ENCODE measurements at places on chromosomes 7 and 10.

DNA sequence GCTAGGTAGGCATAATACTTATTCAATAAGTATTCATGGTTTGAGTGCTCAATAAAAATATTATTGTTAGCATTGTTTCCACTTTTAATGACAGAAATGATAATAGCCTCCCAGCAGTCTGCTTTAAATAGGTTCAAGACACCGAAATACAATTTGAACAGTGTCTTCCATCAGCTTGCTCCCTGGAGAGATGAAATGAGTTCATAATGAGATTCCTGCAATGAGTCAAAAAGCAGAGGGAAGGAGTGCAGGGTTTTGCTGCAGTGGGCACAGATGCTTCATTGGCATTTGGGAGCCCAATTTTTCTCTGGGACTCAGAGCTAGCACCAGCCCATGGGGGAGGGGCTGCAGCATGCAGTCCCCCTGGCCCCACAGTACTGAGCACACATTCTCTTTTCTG, 32.6 kb upstream of the CHCHD3 start:
- no peak for DNase-seq

GRCh38 chr10:119669975-119670640, 18.9 kb downstream of the BAG3 start:
- no peak for DNase-seq

DNA sequence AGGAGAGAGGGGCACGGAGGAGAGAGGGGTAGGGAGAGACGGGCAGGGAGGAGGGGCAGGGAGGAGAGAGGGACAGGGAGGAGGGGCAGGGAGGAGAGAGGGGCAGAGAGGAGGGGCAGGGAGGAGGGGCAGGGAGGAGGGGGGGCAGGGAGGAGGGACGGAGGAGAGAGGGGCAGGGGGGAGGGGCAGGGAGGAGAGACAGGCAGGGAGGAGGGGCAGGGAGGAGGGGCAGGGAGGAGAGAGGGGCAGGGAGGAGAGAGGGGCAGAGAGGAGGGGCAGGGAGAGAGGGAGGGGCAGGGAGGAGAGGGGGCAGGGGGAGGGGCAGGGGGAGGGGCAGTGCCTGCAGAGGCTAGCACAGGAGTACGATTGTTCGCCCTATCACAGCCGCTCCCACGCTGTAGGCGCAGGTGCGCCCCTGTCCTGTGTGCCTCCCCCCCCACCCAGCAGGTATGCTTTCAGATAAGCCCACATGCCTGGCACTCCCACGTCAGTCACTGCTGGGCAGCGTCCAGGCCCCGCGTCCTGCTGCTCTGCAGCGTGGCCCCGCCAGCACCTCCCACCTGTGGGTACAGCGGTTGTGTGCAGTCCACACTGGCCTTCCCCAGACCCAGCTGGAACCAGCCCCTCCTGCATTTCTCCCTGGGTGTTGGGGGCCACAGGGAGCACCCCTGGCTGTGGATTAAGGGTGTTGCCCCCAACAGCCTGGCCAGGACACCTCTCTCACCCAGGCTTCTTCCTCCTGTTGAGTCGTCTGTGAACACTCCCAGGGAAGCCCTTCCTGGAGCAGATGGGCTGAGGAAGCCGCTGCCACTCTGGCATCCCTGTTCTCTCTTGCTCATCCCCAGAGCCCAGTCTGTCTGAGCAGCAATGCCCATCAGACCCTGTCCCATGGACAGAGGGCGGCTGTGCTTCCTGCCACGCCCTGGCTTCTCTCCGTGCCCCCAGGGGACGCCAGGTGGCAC, 10.8 kb downstream of the NKX6-2 start:
- peak; percentile 87 for DNase-seq

- no peak for DNase-seq
Measured at GRCh38 chr7:113128031-113128430, 9.7 kb upstream of the SMIM30 start.

DNA sequence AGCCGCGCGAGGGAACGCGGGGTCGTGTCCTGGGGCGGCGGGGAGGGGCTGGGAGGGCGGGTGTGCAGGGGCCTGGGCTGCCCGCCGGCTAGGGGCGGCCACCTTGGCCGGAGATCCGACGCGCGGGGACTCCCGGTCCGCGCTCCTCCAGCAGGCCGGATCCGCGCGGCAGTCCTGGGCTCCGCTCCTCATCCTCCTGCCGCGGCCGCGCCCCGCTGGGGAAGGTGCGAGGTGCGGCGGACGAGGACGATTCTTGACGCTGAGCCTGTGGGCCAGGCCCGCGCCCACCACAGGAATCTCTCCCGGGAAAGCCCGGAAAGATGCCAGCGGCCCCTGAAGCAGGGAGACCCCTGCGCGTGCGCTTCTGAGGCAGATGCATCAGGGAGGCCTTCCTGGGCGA, 6.6 kb upstream of the OGDHL start:
- no peak for DNase-seq

- DNase-seq, result no peak
Measured at GRCh38 chr7:76246804-76247389, 45.2 kb downstream of the SRRM3 start.

- no peak for DNase-seq
Measured at GRCh38 chr7:108270385-108271015, 140.3 kb upstream of the LAMB4 start.

DNA sequence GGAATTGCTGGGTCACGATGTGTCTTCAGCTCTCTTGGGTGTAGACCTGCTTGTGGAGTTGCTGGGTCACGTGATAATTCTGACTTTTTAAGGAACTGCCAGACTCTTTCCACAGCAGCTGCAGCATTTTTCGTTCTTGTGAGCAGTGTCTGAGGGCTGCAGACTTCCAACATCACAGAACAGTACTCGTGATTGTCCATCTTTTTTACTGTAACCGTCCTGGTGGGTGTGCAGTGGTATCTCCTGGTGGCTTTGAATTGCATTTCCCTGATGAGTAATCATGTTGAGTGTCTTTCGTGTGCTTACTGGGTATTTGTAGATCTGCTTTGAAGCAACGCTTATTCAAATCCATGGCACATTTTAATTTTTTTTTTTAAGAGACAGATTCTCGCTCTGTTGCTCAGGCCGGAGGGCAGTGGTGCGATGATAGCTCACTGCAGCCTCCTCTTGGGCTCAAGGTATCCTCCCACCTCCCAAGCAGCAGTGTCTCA, 22.7 kb downstream of the INPP5A start:
- no peak for DNase-seq

DNA sequence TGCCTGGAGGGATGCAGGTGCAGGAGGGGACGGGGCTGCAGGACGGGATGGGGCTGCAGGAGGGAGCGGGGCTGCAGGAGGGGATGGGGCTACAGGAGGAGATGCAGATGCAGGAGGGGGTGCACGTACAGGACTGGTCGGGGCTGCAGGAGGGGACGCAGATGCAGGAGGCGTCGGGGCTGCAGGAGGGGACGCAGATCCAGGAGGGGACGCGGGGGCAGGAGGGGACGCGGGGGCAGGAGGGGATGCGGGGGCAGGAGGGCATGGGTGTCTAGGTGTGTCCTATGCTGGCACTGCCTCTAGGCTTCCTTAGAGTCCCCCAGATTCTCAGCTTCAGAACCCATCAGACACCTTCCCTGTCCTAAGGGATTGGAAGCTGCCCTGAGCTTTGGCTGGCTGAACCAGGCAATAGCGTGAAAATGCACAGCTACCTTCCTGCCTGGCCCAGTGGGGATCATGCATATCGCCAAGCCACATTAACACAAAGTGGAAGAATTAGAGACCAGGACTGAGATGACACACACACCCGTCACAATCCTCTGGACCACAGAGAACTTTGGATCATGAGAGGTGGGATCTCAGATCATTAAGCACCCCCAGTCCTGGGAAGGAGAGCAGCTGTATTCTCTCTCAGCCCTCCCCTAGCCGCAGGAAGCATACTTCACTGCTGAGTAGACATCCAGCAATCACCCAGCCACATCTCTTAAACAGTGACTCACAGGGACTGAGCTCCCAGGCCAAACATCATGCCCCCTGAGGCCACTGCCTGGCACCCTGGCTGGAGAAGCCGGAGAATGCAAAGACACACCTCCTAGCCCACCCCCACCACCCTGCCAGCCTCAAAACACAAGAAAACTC, 67.3 kb downstream of the VWA2 start:
- peak; percentile 54 for DNase-seq

GRCh38 chr10:90087197-90088023, 386.0 kb downstream of the KIF20B start:
- peak; percentile 52 for DNase-seq

- no peak for DNase-seq
Measured at GRCh38 chr10:124671486-124672075, 72.6 kb downstream of the FAM53B start.

GRCh38 chr7:17183630-17184328, 114.7 kb upstream of the AHR start:
- peak; percentile 63 for DNase-seq

DNA sequence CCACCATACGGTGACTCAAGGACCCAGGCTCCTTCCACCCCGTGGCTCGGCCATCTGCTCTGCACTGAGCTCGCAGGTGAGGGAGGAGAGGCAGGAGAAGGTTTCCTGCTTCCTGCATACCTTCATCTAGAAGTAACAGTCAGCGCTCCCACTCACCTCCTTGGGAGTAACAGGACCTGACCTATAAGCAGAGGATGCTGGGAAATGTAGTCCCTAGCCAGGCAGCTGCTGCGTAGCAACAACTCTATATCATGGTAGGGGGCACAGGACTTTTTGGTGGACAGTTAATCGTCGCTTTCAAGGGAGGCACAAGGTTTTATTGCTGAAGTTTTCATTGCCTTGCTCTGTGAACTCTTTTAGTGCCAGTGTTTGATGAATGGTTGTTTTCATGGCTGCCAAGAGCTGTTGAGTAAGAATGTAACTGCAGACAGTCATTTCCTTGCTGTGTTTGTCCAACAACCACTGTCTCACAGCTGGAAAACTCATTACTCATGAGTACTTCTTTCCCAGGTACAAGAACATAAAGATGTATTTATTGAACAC, 10.2 kb upstream of the ZFYVE27 start:
- DNase-seq, result peak; percentile 31

Measured in fibroblast of skin of left biceps (primary cell).